ENCODE measurements at places on chromosomes 3 and 15.

GRCh38 chr3:177932346-177932745 lies 603.9 kb upstream of the KCNMB2 start:
- no peak for DNase-seq

DNA sequence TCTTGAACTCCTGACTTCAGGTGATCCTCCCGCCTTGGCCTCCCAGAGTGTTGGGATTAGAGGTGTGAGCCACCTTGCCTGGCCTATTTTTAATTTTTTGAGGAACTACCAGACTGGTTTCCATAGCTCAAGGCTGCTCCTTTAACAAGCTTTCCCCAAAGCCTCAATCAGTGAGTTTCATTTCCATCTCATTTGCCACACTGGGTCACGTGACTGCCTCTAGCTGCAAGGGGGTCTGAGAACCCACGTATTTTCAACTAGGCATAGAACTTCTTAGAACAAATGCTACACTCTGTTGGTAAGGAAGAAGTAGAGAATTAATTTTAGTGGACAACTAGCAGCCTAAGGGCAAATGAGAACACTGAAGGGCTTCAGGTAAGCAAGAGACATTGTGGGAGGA lies 3.1 kb upstream of the CD276 start:
- no peak for DNase-seq

DNA sequence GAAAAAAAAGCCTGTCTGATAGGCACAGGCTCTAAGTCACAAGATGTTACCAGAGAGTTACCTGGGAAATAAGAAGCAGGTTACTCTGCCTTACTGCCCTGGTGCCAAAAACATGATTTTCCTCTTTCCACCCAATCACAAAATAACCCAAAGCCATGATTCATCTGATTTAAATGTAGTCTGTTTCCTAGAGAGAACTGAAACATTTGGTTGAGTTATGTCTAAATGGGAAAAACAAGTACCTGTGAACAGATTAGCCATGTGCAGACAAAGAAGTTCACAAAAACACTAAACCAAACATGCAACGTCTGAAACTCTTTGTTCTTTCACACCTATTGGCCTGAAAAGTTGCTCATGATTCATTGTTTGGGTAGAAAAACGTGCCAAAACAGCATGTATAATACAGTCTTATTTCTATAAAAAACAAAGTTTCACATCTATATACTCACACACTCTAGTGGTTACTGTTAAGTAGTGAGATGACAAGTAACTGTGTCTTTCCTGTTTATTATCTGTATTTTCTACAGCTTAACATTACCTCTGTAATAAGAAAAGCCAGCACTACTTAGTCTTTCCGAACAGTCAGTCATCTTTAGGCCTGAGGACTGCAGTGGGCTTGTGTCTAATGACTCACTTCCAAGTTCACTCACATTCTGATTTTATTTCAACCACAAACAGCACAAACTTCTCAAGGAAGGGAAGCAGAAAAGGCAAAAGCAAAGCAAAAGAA lies 30.2 kb downstream of the FAM174B start:
- DNase-seq, result no peak

GRCh38 chr3:24520101-24520495 lies 25.4 kb upstream of the THRB start:
- DNase-seq, result no peak

GRCh38 chr3:127041264-127041820 lies 58.4 kb downstream of the PLXNA1 start:
- DNase-seq, result no peak

GRCh38 chr15:48086133-48086532 lies 34.7 kb upstream of the SLC24A5 start:
- no peak for DNase-seq

GRCh38 chr3:155078711-155079467 lies 1.2 kb upstream of the MME start:
- DNase-seq, result no peak

- DNase-seq, result no peak
Observed at GRCh38 chr3:147431751-147432150, 22.6 kb downstream of the ZIC1 start.

GRCh38 chr15:82114660-82115059 lies 68.8 kb upstream of the MEX3B start:
- no peak for DNase-seq

DNA sequence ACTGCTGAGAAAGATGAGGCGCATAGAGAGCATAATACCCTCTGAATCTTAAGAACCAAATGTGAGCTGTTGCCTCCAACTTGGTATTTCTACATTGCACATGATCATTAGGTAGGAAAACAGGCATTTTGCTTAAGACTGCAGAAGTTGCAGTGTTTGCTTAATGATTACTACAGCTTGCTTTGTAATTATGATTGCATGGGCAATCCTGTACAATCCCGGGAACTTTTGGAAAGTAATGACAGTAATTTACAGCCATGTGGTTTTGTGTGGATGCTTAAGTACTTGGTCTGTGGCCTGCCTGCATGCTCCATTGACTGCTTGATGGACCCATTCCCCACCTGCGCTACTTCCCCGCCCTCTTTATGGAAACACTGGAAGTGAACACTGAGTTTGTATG lies 301.1 kb downstream of the DIPK2A start:
- DNase-seq, result no peak

DNA sequence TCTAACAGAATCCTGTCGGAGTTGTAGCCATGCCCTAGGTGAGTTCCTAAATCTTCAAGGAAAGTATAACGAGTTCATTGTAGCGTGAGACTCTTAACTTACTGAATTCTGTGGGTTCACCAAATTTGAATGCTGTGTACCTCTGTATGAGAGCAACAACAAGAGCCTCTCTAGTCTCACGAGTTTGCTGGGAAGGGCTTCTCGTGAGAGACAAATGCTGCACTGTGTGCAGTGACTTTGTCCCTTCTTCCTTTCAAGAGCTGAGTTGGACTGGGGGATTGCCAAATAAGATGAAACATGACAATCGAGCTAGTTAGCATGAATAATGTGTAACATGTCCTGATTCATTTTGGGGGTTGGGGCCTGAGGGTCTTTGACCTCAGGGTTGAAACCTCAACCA lies 32.2 kb downstream of the KAT2B start:
- no peak for DNase-seq

DNA sequence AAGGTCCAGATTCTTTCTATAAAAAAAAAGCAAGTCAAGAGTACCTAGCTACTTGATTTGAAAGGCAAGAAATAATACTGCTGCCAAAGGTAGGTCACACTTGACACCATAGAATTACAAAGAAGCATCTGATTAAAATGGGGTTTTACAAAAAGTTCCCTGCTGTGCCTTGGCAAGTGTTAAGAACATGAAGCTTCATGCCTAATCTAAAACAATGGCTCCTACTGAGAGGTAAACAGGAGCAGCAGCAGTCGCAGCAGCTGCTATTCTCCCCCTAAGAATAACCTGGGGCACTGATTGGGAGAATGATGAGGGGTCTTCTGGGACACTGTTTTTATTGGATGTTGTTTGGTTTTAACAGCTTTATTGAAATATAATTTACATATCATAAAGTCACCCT lies 14.1 kb downstream of the UBP1 start:
- no peak for DNase-seq

DNA sequence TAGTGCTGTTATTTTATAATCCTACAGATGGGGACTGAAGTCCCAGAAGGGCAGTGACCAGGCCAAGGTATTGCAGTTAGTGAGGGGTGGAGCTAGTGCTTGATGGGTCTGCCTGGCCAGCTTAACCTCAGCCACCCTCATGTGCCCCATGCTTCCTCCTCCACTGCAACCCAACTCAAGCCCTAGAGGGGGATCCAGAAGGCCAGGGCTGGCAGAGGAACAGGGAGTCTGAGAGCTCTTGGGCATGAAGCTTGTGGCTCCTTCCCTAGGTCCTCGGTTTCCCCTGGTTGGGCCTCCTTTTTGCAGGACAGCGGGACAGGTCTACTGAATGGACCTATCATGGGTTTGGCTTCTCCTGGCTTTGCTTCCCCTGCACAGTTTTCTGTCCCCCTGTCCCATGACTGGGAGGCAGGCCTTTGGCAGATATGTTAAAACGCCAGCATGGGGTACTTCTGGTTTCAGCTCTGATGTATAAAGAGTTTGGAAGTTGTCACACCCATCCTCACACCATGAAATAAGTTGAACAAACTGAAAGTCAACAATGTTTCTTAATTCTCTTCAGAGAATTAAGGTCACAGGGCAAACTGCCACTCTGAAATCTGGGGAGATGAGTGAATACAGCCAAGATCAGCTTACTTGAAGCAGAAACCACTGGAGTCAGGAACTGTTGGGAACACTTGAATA lies 103.3 kb downstream of the SMAD6 start:
- no peak for DNase-seq

DNA sequence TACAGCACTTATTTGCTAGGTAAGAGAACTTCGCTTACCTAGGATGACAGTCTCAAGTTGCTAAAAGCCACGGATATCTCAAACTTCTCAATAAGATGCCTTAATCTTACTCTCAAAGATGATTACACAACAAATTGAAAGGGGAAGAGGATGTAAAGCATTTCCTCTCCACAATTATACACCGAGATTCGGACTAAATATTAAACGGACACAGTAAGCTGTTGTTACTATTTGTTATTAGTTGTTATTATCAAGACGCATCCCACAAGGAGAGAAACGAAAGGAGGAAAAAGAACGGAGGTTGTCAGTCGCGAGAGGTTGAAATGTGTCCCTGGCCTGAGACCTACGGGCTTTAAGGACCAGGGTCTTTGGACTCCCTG lies 660 bp downstream of the ZNF106 start:
- DNase-seq, result no peak

DNA sequence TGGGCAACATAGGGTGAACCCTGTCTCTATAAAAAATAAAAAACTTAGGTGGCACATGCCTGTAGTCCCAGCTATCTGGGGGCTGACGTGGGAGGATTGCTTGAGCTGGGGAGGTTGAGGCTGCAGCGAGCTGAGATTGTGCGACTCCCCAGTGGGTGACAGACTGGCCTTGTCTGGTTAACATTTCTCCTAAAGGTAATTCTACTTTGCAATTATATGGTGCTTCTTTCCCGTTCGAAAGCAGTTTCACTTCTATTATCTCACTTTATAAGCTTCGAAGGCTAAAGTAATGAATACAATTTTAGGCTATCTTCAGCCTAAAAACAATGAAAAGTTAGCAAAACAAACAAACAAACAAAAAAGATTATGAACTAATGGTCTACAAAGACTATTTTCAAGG lies 35.3 kb downstream of the COMMD2 start:
- no peak for DNase-seq

GRCh38 chr15:82828075-82828474 lies 18.6 kb downstream of the WHAMM start:
- DNase-seq, result no peak

DNA sequence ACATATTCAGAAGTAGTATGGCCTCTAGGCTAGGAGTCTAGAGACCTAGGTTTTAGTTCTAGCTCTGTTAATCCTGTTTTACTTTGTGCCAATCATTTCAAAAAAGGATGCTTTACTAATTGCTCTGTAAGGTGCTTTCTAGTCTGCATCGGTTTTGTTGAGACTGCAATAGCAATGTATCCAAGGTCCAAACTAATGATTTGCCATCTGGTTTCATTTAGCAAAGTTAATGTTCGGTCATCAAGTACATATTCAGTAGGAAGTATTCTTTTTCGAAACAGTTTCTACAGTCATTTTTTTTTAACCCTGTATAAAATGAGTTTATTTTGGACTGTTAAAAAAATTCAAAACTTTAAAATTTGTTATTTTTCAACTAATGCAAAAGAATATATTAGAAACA lies 2.0 kb upstream of the GALK2 start:
- no peak for DNase-seq

DNA sequence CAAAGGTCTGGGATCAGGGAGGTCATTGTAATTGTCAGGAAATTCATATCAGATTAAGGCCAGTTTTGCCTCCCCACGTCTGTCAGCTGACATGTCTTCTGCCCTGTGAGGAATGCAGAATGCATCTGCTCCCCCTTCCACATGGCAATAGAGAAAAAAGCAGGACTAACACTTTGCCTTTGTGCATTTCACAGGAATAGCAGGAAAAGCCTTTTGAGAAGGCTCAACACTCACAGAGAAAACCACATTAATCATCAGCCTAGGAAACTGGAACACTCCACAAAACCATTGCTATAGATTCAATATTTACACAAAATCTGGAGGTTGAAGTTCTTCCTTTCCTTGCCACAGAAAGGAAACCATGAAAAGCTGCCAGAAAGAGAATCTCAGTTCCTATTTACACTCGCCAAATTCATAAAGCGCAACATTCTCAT lies 165.2 kb upstream of the HES1 start:
- DNase-seq, result no peak
